Right kidney (tissue), 9 donors: ENCODE measurements at places on chromosomes 2 and 18.

DNA sequence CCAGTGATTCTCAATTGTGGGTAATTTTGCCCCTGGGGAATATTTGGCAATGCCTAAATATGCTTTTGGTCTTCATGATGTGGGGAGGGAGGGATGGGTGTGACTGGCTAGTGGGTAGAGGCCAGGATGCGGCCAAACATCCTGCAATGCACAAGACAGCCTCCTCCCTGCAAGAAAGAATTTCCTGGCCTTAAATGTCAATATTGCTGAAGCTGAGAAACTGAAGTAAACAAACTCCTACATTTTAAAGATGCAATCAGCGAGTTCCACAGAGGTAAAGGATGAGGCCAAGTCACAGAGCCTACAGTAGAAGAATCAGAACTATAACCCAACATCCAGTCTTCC, 272.9 kb upstream of the EPHA4 start:
- DNase-seq = no peak

DNA sequence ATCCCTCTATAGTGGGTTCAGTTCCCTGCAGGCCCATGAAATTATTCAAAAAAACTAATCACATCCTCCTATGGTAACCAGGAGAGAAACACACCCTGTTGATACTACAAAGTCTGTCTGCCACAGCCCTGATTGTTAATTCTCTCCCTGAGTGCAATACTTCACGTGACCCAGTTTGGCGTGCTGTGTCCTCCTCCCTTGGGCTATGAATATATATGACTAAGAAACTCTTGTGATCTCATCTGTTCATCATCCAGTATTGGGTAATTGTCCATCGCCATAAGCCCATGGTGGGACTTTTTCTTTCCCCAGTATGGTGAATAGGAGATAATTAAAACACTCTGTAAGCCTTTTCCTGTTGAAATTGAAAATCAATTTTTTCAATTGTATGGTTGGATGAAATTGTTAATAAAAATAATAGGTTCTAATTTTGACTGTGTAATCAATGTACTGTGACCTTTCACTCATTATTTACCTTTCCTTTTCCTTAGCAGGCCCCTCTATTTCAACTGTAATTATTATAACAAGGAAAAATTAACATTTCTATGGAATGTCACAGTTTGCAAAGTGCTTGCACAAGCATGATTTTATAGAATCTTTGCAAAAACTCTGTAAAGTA, 1822.6 kb downstream of the SUCLG1 start:
- no peak for DNase-seq

DNA sequence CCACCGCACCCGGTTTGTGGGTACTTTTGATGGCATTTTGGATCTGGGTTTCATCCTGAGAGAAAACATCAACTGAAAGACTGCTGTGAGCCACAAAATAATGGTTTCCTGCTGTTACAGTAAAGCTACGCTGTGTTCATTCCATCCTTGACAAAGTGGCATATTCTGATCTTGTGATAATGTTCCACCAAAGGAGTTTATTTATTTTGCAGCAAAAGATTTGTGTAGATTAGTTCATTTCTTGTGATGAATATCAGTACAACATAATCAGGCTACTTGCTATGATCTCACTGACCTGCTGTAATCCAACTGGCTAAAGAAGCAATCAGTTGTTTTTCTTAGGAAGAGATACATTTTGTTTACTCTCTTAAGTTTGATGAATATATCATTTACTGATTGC, 45.0 kb downstream of the EEF1B2 start:
- no peak for DNase-seq

GRCh38 chr2:9779596-9780264, 63.5 kb upstream of the TAF1B start:
- DNase-seq = no peak
